H7 (cell line): ENCODE measurements at places on chromosomes 1 and 21. TPM values are rescaled to one million over a fixed set of nuclear protein-coding genes. Genes with fewer than 3 reads are reported as not detected.

S100A14 gene
- total RNA-seq, result 1.8 and 2.0 TPM in 2 replicates

KRTAP10-12 gene
- total RNA-seq, result not detected in 2 replicates

ZNF695 gene
- 15.3 and 22.7 TPM in 2 replicates for total RNA-seq

KCNN3 gene
- total RNA-seq, result 0.18 and 0.62 TPM in 2 replicates

NTNG1 gene
- total RNA-seq, result 3.7 and 5.4 TPM in 2 replicates

CYP4A22 gene
- not detected in 2 replicates for total RNA-seq

IL10 gene
- total RNA-seq, result not detected in 2 replicates

STYXL2 gene
- 0.07 and 0.24 TPM in 2 replicates for total RNA-seq

MYBPH gene
- not detected in 2 replicates for total RNA-seq

PRRX1 gene
- total RNA-seq, result not detected in 2 replicates

SPATA21 gene
- 0.07 TPM in 1 of 2 replicates, not detected in the other for total RNA-seq

SPRR2D gene
- not detected in 2 replicates for total RNA-seq

TBX15 gene
- total RNA-seq, result 13.8 and 22.9 TPM in 2 replicates

NBPF6 gene
- total RNA-seq, result not detected in 2 replicates

THEMIS2 gene
- total RNA-seq, result 27.5 and 38.7 TPM in 2 replicates

NMNAT2 gene
- total RNA-seq, result 1.6 and 5.2 TPM in 2 replicates

USP21 gene
- 10.7 and 12.0 TPM in 2 replicates for total RNA-seq

BCL2L15 gene
- total RNA-seq, result not detected in 2 replicates
